IPS DF 6.9 (cell line): ENCODE measurements at places on chromosomes 12 and 14.

GRCh38 chr12:109702111-109702841 is 11.3 kb upstream of the FAM222A start:
- no peak for DNase-seq

DNA sequence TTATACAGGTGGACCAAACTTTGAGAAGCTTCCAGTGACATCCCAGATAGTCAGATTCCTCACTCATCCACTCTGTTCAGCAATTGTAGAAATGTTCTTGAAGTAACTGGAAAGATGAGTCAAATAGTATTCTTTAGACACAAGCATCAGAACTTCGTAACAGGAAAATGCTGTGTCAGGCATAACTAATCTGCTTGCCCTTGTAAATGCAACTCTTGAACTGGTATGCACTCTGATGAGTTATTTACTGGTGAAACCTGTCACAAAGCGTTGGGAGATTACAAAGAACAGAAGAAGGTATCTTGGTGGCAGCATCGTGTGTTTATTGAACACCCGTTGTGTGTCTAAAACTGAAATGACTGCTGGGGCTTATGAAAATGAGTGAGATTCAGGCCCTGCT is 10.8 kb upstream of the DUSP6 start:
- DNase-seq, result no peak

DNA sequence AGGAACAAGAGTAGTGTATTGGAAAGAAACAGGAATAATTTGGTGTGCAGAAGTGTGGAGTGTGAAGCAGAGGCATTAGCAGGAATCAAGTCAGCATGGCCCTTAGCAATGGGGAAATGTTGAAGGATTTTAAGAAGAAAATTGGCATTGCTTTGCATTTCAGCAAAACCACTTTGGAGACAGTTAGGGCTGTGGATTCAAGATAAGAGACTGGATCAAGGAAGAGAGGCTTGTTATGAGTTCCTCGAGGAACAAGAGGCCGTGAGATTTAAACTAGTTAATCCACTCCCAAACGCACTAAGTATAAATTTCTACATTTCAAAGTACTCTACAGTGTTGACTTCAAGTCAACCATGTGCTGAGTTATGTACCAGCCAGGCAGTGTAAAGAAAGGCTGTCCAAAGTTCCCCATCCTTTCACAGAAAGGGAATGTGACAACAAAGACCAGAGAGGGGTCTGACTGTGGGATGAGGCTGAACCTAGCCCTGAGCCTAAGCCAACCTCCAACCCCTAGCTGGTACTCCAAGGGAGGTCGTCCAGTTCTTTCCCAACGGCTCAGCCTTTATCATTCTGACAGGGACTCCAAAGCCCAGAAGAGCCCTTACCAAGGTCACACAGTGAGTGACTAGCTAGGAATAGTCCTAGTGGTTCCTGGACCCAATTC is 91.2 kb upstream of the BMP4 start:
- DNase-seq, result no peak

DNA sequence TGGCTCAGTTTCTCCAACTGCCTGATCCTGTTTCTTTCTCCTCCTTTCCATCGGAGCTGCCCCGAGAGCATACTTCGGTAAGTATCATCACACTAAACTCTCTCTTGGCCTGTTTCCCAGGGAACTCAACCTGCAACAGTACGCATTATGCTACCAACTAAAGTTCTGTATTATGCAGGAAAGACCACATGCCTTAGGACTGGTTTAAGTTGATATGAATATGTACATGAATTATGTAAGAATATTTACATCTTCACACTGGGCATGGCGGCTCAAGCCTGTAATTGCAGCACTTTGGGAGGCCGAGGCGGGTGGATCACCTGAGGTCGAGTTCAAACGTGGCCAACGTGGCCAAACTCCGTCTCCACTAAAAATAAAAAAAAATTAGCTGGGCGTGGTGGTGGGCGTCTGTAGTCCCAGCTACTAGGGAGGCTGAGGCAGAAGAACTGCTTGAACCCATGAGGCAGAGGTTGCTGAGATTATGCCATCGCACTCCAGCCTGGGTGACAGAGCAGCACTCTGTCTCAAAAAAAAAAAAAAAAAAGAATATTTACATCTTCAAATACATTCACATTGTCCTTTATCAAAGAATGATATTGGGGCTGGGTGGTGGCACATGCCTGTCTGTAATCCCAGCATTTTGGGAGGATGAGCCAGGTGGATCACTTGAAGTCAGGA is 31.9 kb upstream of the VPS33A start:
- no peak for DNase-seq

- DNase-seq, result no peak
Observed at GRCh38 chr14:71648725-71649124, 283.5 kb upstream of the RGS6 start.

DNA sequence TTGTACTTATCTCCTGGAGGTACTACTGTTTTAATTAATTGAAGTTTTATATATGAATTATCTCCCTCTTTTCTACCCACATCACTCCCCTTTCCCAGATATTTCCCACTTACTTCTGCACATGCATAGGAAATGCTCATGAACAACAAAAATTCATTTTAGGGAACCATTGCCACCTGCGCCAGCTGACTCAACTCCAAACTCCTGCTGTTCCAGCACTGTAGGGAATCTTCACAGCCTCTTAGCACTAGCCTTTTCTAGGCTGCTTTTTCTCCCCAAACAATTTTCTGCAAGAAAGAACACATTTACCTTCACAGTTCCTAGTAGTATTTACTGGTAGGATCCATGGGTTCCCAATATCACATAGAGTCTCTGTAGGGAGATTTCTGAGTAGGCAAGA is 268.4 kb downstream of the LRFN5 start:
- DNase-seq, result no peak

- DNase-seq, result no peak
Observed at GRCh38 chr12:26741584-26742227, 91.3 kb downstream of the ITPR2 start.

GRCh38 chr14:85444635-85445034 is 85.3 kb upstream of the FLRT2 start:
- no peak for DNase-seq

DNA sequence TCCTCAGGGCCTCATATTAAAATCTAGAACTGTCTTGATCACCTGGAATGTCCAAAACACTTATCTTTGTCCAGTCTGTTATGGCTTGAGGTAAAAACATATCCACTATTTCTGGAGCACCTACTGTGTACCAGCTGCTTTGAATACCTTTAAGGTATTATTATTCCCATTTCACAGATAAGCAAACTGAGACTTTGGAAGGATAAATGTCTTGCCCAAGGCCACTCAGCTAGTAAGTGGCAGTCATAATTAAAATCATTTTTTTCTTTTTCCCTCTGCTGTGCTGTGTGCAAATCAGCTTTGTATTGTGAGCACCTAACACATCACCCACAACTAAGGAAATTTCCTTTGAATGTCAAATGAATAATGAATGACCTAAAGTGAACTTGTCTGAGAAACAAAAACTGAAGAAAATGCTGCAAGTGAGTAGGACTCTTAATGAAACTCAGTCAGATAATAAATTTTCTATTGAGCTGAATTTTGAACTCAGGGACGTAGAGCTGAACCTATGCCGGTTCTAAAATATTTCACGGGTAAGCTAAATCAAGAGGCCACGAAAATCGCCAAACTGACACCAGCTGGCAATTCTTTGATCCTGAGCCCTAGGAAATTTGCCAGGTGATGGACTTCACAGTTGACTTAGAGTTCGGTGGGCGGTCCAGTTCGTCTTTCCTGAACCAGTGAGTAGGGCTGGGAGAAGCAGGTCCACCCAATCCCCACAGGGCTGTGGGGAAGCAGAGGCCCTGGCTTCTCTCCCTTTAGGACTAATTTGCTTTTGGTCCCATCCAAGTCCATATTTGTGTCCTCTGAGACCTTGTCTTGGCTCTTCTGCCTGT is 159.7 kb upstream of the PWP1 start:
- no peak for DNase-seq

GRCh38 chr14:105935384-105935783 is 409.0 kb downstream of the TMEM121 start:
- no peak for DNase-seq

- DNase-seq, result no peak
Observed at GRCh38 chr14:105260959-105261358, 12.6 kb downstream of the BTBD6 start.

DNA sequence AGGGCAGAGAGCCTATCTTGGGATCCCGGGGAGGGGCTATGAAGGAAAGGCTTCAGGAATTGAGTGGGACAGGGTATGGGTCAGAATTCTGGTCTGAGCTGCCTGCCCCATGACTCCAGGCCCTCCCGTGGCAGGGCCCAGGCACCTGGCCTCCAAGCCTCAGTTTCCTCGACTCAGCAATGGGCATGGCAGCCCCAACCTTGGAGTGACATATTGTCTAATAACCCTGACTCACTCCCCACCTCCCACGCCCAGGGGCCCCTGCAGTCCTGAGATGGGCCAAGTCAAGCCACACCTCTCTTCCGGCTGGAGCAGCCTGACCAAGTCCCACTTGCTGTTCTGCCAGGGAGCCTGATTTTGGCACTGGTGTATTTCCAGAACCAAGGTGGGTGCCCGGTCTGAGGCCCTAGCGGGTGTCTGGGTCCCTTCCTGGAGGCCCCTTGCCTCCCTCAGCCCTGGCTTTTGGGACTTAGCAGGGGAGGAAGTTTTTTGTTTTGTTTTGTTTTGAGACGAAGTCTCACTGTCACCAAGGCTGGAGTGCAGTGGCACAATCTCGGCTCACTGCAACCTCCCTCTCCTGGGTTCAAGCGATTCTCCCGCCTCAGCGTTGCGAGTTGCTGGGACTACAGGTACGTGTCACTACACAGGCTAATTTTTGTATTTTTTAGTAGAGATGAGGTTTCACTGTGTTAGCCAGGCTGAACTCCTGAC is 40.3 kb upstream of the RCOR1 start:
- DNase-seq, result no peak

- DNase-seq, result no peak
Observed at GRCh38 chr12:69091442-69092017, 147.8 kb upstream of the CPSF6 start.

DNA sequence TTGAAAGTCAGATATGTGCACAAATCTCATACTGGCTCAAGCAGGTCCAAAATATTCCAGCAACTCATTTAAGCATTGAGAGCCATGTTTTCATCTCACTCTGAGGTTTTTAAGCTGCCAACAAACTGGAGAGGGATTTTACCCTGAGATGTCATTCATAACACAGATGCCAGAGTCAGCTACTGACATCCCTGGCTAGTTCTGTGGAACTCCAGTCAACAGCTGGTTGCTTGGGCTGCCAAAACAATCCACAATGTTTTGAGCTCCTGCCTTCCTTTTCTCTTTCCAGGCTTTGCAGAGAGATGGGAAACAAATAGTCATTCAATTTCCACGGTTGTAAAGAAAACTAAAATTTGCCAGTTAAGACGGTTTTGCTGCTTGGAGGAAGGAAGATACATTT is 621.2 kb upstream of the FBXO33 start:
- DNase-seq, result no peak

- no peak for DNase-seq
Observed at GRCh38 chr12:75706786-75707605, 195.6 kb upstream of the KRR1 start.

- no peak for DNase-seq
Observed at GRCh38 chr12:15651371-15651770, 137.8 kb downstream of the EPS8 start.

- DNase-seq, result no peak
Observed at GRCh38 chr12:92551853-92552397, 150.9 kb upstream of the PLEKHG7 start.

DNA sequence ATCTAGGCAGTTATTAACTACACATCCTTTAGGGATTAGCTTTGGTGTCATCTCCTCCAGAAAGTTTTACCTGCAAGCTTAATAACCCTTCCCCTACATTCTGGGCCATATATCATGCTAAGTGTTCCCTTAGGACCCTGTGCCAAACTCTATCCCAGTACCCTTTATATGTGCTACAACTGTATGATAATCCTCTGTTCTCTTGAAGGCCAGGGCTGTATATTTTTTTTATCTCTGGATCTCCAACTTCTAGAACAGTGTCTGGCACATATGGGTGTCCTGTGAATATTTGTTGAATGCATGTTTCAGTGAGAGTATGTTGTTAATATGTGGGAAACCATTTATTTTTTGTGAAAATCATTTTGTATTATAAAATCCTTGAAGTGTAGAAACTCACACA is 106.7 kb downstream of the PPM1A start:
- DNase-seq, result no peak

- no peak for DNase-seq
Observed at GRCh38 chr12:19223018-19223417, 93.5 kb downstream of the PLEKHA5 start.

DNA sequence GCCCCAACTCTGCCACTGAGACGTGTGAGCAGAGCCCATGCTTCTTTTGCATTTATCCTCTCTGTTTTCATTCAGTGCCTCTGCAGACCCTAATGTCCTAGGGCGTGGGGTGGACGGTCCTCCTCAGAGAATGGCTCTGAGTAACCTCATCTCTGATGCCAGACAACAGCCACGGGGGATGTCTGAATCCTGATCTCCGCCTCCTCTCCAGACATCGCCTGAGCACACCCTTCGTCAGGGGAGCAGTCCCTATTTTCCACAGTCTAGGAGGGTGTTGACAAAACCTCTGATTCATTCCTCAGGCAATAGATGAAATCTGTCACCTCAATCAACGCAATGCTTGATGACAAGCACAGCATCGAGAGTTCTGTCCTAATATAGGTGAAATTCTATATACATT is 109.2 kb upstream of the DYRK2 start:
- no peak for DNase-seq

DNA sequence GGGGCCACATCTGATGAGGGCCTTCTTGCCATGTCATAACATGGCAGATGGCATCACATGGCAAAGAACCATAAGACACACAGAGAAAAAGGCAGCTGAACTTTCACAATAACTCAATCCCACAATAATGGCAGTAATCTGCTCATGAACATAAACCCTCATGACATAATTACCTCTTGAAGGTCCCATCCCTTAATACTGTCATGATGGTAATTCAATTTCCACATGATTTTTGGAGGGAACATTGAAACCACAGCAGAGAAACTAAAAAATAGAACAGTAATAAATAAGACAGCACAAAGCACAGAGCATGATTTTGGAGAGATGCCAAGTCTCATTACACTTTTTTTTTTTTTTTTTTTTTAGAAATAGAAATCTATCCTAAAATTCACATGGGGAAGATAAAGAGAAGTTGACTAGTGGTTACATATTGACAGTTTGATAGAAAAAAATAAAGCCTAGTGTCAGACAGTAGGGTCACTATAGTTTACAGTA is 61.8 kb upstream of the ATF7IP start:
- DNase-seq, result no peak

DNA sequence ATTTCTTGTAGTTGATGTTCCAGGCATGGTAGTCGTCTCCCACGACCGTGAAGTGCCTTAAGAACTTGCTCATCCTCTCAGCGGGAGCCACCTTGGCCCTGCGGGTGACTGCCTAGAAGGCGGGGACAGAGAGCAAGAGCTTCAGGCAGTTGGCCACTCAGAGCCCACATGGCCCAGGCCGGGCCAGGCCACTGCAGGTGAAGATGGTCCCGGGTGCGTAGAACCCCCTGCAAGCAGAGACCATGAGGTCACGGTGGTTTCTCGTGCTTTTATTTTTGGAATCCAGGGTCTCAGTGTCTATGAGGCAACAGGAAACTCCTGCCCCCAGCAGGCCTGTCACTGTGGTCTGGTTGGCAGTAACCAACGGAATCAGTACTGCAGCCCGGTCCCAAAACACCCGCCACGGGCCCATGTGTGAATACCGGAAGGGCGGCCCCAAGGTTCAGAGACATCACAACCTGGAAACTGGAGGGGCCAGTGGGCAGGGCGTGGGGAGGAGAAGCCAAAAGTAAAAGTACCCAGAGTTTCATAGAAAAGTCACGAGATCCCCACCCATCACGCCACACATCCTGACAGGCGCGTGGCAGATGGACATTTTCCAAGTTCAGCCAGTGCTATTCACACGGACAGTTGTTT is 27.5 kb downstream of the HVCN1 start:
- no peak for DNase-seq

GRCh38 chr12:25713264-25713663 is 160.2 kb upstream of the LMNTD1 start:
- DNase-seq, result no peak

- DNase-seq, result no peak
Observed at GRCh38 chr12:96170328-96170727, 23.8 kb upstream of the ELK3 start.
